ENCODE measurements at places on chromosomes 4 and X.

DNA sequence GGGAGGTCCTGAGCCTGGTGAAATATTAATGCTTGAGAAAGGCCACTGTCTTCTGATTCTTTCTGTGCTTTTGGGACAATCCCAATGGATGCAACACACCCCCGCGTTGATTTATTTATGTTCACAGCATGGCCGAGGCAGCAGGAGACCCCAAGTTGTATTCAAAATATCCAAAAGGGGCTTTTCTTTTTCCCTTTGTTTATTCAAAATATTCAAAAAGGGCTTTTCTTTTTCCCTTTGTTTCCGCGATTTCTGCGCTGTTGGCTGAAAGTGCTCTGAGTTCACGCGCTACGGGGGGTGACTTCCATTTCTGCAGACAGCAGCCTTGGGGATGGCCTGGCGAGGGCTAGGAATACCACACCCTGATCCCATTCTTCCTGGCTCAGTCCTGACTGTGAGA is 59.5 kb upstream of the PPP2R3B start:
- no peak for DNase-seq

DNA sequence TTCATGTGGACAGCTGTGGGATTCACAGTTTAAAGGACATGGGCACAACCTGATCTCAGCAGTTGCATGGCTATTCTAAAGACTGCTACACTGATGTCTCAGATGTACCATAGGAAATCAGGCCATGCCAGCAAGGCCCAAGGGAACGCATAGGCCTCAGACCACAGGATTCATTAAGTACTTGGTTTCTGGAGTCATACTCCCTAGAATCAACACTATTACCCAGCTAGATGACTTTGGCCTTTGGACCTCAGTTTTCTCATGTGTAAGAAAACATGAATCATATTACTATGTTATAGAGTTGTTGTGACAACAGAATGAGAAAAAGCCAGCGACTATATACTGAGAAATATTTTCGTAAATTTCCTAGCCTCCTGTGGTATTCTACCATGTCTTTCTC is 67.9 kb downstream of the NHS start:
- DNase-seq: no peak

- DNase-seq: no peak
Observed at GRCh38 chr4:118082182-118082581, 47.9 kb downstream of the NDST3 start.

DNA sequence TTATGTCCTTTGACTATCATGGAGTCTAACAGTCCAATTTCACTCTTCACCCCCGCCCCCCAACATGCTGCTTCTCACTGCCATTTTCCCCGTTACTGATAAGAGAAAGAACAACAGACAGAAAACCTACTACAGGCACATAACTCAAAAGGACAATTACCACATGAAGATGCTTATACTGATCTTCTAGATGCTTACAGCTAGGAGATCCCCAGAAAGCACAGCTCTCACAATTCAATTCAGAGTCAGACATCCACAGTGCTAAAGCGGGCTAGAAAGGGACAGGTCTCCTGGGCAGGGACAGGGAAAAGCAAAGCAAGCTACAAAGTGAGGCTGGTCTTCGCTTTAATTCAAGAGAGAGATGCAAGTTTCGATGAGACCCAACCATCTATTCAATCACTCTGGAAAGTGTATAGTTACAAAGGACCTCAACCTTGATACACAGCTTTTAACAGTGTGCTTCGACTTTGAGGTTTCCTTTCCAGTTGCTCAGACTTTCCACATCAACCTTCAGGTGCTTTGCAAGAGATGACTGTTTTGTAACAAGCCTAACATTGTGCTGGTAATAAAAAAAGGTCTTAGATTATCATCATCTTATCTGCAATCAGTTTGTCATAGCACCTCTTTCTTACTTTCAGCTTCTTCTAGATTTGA is 60.9 kb downstream of the LEF1 start:
- DNase-seq: no peak

GRCh38 chrX:107709266-107709806 is 66.3 kb downstream of the TSC22D3 start:
- no peak for DNase-seq

DNA sequence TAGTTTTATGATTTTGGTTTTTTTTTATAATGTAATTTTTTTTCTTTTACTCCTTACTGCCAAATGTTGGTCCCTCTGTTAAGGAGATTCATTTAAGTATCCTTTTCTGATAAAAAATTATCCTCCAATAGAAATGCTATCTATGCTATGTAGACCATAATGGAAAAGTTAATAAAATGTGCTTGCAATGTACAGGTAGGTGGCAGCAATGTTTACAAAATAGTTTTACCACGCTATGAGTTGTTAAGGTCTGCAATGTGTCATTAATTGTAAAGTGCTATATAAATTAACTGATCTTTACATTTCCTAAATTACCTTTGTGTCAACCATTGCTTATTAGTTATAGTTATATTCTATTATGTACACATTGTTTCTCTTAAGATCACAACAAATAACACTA is 3.8 kb upstream of the CENPC start:
- DNase-seq: peak; percentile 17

DNA sequence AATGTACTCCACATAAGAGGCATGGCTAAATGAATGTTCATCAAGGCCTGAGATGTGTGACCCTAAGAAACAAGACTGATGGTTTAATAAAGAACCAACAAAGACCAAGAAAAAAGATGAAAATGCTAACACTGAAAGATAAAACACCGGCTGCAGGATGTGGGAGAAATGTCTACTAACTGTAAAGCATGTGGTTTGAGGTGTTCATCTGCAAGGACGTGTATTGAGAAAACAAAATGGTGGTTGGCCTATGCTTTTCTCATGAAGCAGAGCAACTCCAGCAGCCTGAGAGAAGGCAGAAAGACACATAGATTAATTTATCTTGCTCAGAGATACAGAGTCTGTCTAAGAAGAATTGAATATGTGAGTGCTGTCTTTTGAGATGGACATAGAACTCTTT is 109.3 kb downstream of the KDR start:
- no peak for DNase-seq

DNA sequence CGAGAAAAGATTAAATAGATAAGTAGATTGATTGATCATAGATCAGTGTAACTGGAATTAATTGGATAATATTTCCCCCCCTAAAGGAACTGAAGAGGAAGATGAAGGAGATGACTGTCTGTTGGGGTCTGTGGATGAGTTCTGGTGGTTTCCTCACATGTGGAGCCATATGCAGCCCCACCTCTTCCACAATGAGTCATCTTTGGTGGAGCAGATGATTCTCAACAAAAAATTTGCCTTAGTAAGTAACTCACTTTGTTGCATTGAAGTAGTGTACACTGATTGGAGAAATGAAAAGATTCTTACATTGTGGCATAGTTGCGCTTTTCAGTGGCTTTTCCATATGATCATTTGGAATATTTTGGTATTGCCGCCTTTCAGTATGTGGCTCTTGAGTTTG is 80.4 kb downstream of the NDST3 start:
- no peak for DNase-seq

GRCh38 chrX:110265661-110266060 is 52.2 kb downstream of the AMMECR1 start:
- DNase-seq: no peak

- no peak for DNase-seq
Observed at GRCh38 chr4:168648929-168649328, 152.1 kb downstream of the PALLD start.

DNA sequence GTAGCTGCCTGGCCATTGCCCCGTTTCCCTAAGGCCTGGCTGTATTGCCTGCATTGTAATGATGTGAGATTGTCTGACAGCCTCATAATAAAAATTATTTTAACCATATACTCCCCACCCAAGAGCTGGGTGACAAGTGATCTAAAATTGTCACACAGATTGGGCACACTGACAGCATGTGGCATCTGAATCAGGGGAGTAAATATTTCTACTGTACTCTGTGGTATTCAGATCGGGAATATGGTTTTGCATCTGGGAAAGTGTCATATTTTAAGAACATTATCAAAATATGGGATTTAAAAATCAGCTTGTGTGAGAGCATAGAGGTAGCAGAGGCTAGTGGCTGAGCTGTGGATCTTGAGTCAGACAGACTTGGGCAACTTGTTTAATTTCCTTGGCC is 135.8 kb upstream of the PDLIM3 start:
- DNase-seq: no peak

DNA sequence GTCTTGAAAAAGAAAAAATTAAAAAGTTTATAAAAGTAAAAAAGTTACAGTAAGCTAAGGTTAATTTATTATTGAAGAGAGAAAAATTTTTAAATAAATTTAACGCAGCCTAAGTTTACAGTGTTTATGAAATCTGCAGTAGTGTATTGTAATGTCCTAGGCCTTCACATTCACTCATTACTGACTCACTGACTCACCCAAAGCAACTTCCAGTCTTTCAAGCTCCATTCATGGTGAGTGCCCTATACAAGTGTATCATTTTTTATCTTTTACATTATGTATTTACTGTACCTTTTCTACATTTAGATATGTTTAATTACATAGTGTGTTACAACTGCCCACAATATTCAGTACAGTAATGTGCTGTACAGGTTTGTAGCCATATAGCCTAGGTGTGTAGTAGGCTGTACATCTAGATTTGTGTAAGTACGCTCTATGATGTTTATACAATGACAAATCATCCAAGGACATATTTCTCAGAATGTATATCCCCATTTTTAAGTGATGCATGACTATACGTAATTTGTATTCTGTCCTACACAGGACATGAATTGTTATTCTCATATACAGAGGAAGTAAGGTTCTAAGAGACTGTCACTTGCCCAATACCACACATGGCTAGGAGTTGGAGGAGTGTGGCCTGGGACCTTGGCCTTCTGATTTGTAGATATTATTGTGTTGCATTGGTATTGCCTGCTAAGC is 19.5 kb upstream of the PDCL2 start:
- no peak for DNase-seq

GRCh38 chr4:72006586-72006985 is 25.2 kb upstream of the NPFFR2 start:
- no peak for DNase-seq

DNA sequence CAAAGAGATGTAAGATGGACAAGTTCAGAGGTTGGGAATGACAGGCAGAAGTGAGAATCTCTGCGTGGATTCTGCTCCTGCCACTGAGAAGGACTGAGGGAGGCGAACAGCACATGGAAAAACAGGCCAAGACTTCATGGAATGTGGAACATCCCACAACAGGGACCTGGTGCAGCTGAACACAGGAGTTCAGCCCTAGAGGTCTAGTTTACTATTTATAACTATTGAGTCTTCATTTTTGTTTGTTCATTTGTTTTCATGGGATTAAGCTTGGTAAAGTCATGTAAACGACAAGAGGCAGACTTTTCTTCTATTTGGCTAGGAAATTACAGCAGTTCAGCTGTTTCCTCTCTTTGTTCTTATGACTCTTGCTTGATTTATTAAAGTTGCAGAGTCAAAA is 234.5 kb downstream of the MAML3 start:
- no peak for DNase-seq

GRCh38 chr4:113328514-113328913 is 279.1 kb downstream of the ANK2 start:
- DNase-seq: no peak
